B cell (primary cell): ENCODE measurements at places on chromosomes 7 and 10. TPM values are rescaled to one million over a fixed set of nuclear protein-coding genes. Genes with fewer than 3 reads are reported as not detected.

DNA sequence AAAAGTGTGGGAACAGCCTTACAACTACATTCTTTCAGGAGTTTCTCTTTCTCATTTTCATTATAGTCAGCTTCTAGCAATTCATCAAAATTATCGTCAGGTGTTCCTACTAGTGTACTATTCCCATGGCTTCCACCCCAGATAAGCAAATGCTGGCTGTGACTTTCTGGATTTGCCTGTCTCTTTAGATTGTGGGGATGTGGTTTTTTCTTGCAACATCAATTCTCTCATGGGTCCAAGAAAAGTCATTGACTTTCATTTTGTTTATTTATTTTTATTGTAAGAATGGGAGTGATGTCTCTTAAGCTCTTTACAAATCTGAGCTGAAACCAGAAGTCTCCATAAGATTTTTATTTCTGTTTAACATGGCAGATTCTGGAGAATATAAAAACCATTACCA, 349.7 kb upstream of the SEMA3C start:
- no peaks in the 10 kb centered on the region for H3K36me3 ChIP-seq
- no peak overlapping the region for H3K27ac ChIP-seq
- DNase-seq, result no peak
- no peaks in the 10 kb centered on the region for H3K27me3 ChIP-seq
- H3K4me1 ChIP-seq, result no peaks in the 10 kb centered on the region
- H3K4me3 ChIP-seq, result no peak overlapping the region

- peaks cover 46% of the 10 kb centered on the region for H3K4me1 ChIP-seq
- H3K27me3 ChIP-seq, result no peaks in the 10 kb centered on the region
- H3K27ac ChIP-seq, result peak overlapping the region; percentile 75
Measured at GRCh38 chr7:7201578-7202374, 19.4 kb downstream of the C1GALT1 start.

GRCh38 chr10:112755446-112756234, 194.4 kb upstream of the TCF7L2 start:
- H3K27me3 ChIP-seq, result no peaks in the 10 kb centered on the region
- no peak overlapping the region for H3K4me3 ChIP-seq
- H3K36me3 ChIP-seq, result no peaks in the 10 kb centered on the region

GRCh38 chr10:22320591-22321155, at the start of gene BMI1:
TSS of gene BMI1 (plus strand) at chr10:22321099. CDS start at chr10:22326450, 5,351 bp downstream.
- H3K27ac ChIP-seq, result peak within 1 kb of the TSS; percentile 62
- peak; percentile 79 for DNase-seq
- H3K36me3 ChIP-seq, result no peaks in the 10 kb centered on the region

GRCh38 chr10:113151190-113151666, 201.2 kb downstream of the TCF7L2 start:
- DNase-seq, result no peak
- H3K27me3 ChIP-seq, result no peaks in the 10 kb centered on the region

GRCh38 chr10:109982123-109982522, 25.7 kb upstream of the ADD3 start:
- H3K27me3 ChIP-seq, result no peaks in the 10 kb centered on the region

DNA sequence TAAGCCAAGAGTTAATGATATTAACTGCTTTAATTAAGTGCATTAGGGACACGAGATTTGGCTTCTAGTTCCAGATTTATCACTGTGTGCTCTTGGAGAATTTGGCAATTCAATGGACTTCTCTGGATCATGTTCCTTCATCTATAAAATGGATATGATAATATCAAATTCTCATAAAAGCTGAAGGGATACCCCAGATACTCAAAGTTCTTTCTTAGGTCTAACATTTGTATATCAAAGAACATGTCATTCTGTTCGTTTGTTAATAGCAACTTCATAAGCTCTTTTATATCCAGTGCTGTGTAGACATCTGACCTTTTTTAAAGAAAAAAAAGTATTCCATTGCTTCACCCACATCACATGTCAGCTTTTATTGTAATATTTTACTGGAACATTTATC, 54.6 kb upstream of the HDAC9 start:
- H3K27ac ChIP-seq, result no peak overlapping the region
- H3K36me3 ChIP-seq, result peaks cover 1% of the 10 kb centered on the region
- no peaks in the 10 kb centered on the region for H3K27me3 ChIP-seq
- DNase-seq, result no peak
- H3K4me3 ChIP-seq, result no peak overlapping the region

- H3K27me3 ChIP-seq, result no peaks in the 10 kb centered on the region
- H3K4me1 ChIP-seq, result no peaks in the 10 kb centered on the region
- no peak overlapping the region for H3K27ac ChIP-seq
- no peaks in the 10 kb centered on the region for H3K36me3 ChIP-seq
- no peak for DNase-seq
- no peak overlapping the region for H3K4me3 ChIP-seq
Measured at GRCh38 chr7:123201901-123202300, 2.1 kb upstream of the SLC13A1 start.

GRCh38 chr7:30080818-30081217, 52.6 kb downstream of the PLEKHA8 start:
- H3K4me1 ChIP-seq, result no peaks in the 10 kb centered on the region
- H3K27me3 ChIP-seq, result no peaks in the 10 kb centered on the region
- H3K4me3 ChIP-seq, result no peak overlapping the region

DNA sequence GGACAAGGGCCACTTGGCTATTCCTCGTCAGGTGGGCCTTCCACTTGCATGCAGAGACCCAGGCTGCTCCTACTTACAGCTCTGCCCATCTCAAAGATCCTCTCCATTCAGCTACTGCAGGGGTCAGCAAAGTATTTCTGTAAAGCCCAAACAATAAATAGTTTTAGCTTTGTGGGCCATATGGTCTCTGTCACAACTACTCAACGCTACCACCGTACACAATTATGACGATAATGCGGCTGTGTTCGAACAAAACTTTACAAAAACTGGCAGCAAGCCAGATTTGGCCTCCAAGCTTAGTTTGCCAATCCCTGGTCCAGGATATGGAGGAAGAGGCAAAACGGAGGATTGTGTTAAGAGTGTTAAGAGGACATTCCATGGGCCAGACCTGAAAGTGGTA, 12.8 kb downstream of the RAB11FIP2 start:
- no peak for DNase-seq
- no peak overlapping the region for H3K27ac ChIP-seq
- H3K4me3 ChIP-seq, result no peak overlapping the region
- no peaks in the 10 kb centered on the region for H3K4me1 ChIP-seq
- H3K27me3 ChIP-seq, result no peaks in the 10 kb centered on the region

DNA sequence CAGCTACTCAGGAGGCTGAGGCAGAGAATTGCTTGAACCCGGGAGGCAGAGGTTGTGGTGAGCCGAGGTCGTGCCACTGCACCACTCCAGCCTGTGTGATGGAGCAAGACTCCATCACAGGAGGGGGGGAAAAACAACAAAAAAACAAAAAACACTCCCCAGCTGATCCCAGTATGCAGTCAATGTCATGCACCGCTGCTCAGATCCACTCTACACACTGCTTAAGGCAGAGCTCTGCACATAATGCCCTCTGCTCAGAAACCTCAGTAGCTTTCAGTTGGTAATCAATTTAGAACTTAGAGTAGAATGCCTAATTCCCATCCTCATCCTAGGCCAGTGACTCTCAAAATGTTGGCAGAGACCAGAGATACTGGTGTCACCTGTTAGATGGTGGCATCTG, 43.9 kb downstream of the PDSS1 start:
- H3K4me1 ChIP-seq, result peaks cover 36% of the 10 kb centered on the region
- H3K4me3 ChIP-seq, result no peak overlapping the region
- peaks cover 11% of the 10 kb centered on the region for H3K36me3 ChIP-seq
- H3K27ac ChIP-seq, result no peak overlapping the region
- no peaks in the 10 kb centered on the region for H3K27me3 ChIP-seq

DNA sequence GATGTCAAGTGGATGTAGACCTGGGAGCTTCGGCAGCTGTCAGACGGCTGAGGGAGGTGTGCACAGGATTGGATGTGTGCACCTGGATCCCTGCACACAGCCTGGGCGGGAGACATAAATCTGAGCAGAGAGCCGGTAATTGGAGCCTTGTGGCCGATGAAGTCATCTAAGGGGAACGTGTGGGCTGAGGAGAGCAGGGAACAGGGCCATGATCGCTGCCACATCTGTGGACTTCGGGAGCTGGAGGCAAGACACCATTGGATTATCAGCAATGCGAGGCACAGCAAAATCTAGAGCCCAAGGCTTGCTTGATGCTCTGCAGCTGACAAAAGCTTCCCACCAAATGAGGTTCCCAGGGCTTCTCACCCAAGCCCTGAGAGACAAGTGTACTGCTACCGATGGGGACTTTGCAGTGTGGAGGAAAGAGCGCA, 147.7 kb downstream of the PTPN20 start:
- no peak overlapping the region for H3K27ac ChIP-seq
- H3K27me3 ChIP-seq, result peaks cover 4% of the 10 kb centered on the region
- H3K36me3 ChIP-seq, result no peaks in the 10 kb centered on the region
- DNase-seq, result no peak
- H3K4me3 ChIP-seq, result no peak overlapping the region

GRCh38 chr10:119502209-119502608, 40.3 kb downstream of the RGS10 start:
- no peaks in the 10 kb centered on the region for H3K36me3 ChIP-seq
- peak; percentile 34 for DNase-seq
- no peak overlapping the region for H3K27ac ChIP-seq
- H3K4me3 ChIP-seq, result no peak overlapping the region
- H3K4me1 ChIP-seq, result peaks cover 16% of the 10 kb centered on the region

- peaks cover 5% of the 10 kb centered on the region for H3K4me1 ChIP-seq
- no peak overlapping the region for H3K4me3 ChIP-seq
- no peak overlapping the region for H3K27ac ChIP-seq
- H3K27me3 ChIP-seq, result no peaks in the 10 kb centered on the region
- no peaks in the 10 kb centered on the region for H3K36me3 ChIP-seq
Measured at GRCh38 chr10:6411436-6411835, 168.6 kb downstream of the PRKCQ start.

DNA sequence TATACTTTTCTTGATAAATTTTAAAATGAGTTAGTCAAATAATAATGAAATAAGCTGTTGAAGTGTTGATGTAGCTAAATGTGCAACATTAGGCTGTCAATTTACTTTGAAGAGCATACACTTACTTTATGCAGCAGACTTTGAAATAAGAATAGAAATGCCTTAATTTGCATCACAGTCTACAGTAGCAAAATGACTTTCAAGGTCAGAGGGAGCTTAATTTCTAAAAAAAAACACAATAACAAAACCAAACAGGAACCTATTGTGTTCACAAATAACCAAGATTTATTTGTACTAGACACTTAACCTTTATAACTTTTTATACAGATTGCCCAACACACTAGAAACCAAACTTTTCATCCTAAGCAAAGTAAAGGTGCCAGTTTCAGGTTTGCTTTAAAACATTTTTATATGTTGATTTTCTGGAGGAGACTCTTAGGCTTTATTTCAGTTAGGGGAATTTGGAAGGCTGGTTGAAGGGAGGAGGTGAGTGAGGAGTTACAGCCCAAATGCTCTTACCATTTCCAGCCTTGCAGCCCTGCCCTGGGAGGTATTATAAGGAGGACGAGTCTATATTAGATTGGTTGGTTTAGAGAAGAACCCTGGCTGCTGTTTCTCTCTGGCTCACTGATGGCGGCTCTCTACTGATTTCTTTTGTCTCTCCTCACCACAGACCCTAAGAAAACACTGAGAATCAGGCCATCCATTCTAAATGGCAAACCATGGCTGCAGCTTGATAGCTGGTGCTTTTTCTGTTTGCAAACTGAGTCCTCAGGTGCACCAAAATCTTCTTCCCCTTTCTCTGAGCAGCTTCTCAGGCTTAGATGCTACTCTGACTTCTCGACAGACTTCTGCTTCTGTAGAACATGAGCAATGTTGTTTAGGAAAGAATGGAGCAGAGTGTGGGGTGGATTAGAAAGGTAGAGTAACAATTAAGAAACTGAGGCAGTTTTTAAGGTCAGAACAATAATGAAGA, 55.2 kb upstream of the RPA3 start:
- H3K27me3 ChIP-seq, result no peaks in the 10 kb centered on the region
- no peak overlapping the region for H3K4me3 ChIP-seq
- H3K36me3 ChIP-seq, result no peaks in the 10 kb centered on the region
- peak; percentile 58 for DNase-seq
- peak overlapping the region; percentile 34 for H3K27ac ChIP-seq

DNA sequence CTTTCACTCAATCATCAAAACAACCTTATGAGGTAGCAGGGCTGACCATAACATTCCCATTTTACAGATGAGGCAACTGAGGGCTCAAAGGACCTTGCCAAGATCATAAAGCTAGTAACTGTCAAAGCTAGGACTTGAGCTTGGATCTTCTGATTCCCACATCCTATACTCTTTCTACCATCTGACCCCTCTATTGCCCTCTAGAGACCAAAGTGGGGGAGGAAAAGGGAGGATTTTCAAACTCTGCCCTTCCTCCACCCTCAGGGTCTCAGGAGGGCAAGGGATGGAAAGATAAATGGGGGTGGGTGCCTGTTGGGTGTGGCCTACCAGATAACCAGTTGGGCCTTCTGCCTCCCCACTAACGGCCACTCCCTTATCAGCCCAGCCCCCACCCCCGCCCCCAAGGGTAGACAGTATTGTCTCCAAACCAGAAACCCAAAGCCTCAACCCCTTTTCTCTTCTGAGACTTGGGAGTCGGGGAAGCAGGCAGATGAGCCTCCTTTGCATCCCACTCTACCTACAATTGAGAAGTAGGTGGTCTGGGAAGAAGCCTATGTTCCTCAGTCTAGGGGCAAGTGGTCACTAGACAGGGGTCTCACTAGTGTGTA, 7.9 kb downstream of the LDB1 start:
- no peak overlapping the region for H3K27ac ChIP-seq
- peaks cover 40% of the 10 kb centered on the region for H3K4me1 ChIP-seq
- H3K27me3 ChIP-seq, result no peaks in the 10 kb centered on the region
- DNase-seq, result no peak

- no peak overlapping the region for H3K27ac ChIP-seq
- no peak for DNase-seq
- H3K27me3 ChIP-seq, result no peaks in the 10 kb centered on the region
- no peaks in the 10 kb centered on the region for H3K36me3 ChIP-seq
Measured at GRCh38 chr7:49791088-49791741, 17.8 kb downstream of the VWC2 start.

GRCh38 chr10:63206576-63206975, 73.4 kb downstream of the NRBF2 start:
- no peak overlapping the region for H3K27ac ChIP-seq
- peaks cover 19% of the 10 kb centered on the region for H3K36me3 ChIP-seq
- H3K4me1 ChIP-seq, result peaks cover 29% of the 10 kb centered on the region
- no peak for DNase-seq
- no peak overlapping the region for H3K4me3 ChIP-seq

GRCh38 chr7:143901332-143901667, 676 bp downstream of the TCAF1 start:
- DNase-seq, result no peak
- H3K36me3 ChIP-seq, result no peaks in the 10 kb centered on the region
- peaks cover 10% of the 10 kb centered on the region for H3K4me1 ChIP-seq
- peak overlapping the region; percentile 67 for H3K27ac ChIP-seq

GRCh38 chr10:101031796-101032636, 982 bp downstream of the SFXN3 start:
- peak; percentile 87 for DNase-seq
- peaks cover 5% of the 10 kb centered on the region for H3K36me3 ChIP-seq
- peak overlapping the region; percentile 65 for H3K27ac ChIP-seq
- H3K27me3 ChIP-seq, result peaks cover 29% of the 10 kb centered on the region

FANK1 gene
- total RNA-seq, result 0.75 TPM in 1 of 2 replicates, not detected in the other

SNCG gene
- not detected in 2 replicates for total RNA-seq

TAF3 gene
- total RNA-seq, result 20.1 and 20.2 TPM in 2 replicates

AMPH gene
- total RNA-seq, result not detected in 2 replicates

MDH2 gene
- 77.1 and 77.2 TPM in 2 replicates for total RNA-seq

SPDYE6 gene
- total RNA-seq, result not detected in 2 replicates

CYP2W1 gene
- not detected in 2 replicates for total RNA-seq

WNT2 gene
- total RNA-seq, result not detected in 2 replicates

PARD3 gene
- total RNA-seq, result not detected in 2 replicates

DRGX gene
- total RNA-seq, result not detected in 2 replicates

CD36 gene
- total RNA-seq, result 0.37 and 1.3 TPM in 2 replicates
